ENCODE measurements at places on chromosomes 3 and 15. TPM values are rescaled to one million over a fixed set of nuclear protein-coding genes. Genes with fewer than 3 reads are reported as not detected.
A peak's percentile ranks its signal among the peaks of the same experiment; 100 is the strongest.

DNA sequence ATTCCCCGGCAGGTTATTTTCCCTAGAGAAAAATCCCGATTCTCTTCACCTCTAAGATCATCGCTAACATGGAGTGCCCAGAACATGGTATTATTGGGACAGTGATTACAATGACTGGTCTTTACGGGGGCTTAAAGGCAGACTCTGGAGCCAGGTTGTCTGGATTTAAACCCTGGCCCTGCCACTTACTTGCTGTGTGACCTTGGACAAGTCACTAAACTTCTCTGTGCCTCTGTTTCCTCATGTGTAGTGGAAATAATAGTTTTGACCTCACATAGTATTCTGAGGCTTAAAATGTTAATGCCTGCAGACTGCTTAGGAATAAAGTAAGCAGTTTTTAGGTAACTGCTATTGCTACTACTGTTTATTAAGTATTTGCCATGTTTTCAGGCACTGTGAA, 4.4 kb downstream of the PLA2G4D start:
- no peak for DNase-seq

DNA sequence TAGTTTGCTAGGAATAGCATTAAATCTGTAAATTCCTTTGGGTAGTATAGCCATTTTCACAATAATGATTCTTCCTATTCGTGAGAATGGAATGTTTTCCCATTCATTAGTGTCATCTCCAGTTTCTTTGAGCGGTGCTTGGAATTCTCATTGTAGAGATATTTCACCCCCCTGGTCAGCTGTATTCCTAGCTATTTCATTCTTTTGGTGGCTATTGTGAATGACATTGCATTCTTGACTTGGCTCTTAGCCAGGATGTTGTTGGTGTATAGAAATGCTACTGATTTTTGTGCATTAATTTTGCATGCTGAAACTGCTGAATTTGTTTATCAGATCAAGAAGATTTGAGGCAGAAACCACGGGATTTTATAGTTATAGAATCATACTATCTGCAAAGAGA, 690.5 kb upstream of the ALCAM start:
- DNase-seq, result no peak

GRCh38 chr15:54605043-54605442, 591.7 kb downstream of the RSL24D1 start:
- DNase-seq, result no peak

DNA sequence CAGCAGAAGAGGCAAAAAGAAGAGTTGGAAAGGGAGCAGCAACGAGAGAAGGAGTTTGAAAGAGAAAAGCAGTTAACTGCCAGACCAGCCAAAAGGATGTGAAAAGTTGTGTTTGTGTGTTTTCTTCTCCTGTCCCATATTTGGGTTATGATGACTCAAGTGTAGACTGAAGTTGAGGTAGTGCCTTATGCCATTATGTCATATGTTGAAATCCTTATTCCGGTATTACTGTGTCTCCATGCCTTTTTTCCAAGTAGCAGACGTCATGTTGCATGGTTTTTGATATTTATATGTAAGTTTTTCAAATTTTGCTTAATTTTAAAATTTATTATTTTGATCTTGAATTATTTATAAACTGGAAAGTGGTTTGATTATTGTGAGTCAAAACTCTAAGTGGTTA, 19.2 kb downstream of the BLOC1S6 start:
- DNase-seq, result no peak

- DNase-seq, result no peak
Measured at GRCh38 chr15:77295446-77295845, 124.5 kb downstream of the PEAK1 start.

DNA sequence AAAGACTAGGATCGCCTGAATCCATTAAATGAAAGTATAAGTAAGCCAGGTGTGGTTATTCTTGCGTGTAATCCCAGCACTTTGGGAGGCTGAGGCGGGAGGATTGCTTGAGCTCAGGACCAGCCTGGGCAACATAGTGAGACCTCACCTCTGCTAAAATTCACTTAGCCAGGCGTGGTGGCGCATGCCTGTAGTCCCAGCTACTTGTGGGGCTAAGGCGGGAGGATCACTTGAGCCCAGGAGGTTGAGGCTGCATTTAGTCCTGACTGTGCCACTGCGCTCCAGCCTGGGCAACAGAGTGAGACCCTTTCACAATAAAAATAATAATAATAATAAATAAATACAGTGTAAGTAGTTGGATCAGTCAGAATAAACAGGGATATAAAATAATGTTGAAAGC, 25.5 kb upstream of the HYKK start:
- no peak for DNase-seq

- no peak for DNase-seq
Measured at GRCh38 chr15:76432604-76433003, 96.0 kb downstream of the ISL2 start.

DNA sequence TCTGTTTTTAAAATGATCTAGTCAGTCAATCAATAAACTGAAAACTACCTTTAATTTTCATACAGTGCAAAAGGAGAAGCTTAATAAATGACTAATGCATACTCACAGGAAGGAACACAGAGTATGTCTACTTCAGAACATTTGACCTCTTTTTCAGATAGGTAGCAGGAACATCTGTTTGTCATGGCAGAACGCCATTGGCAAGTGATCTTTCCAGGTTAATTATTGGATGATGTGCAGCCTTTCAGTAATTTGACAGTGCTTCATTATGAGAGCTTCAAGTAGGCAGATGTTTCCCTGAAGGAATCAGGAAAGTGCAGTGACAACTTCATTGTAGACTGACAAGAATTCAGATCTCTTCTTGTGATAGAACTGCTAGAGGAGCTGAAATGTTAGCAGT, 325.0 kb downstream of the OTOL1 start:
- DNase-seq, result no peak

GRCh38 chr15:50945725-50946124, 37.2 kb downstream of the AP4E1 start:
- no peak for DNase-seq

DNA sequence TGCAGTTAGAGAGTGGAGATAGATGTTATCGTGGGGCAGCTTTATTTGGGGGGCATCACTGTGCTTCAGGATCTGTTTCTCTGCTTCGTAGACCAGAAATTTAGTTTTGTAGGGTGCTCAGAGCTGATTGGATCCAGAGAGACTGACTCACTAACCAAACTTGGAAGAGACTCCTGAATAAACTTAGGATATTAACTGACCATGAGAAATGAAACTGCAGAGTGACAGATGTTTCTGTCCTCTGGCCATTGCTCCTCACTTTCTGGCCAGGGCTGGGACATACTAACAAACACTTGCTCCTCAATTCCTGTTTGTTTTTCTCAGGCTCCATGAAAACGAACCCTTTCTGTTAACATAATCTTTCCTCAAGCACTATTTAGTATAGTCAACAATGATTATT, 4.3 kb downstream of the ZNF592 start:
- DNase-seq, result no peak

DNA sequence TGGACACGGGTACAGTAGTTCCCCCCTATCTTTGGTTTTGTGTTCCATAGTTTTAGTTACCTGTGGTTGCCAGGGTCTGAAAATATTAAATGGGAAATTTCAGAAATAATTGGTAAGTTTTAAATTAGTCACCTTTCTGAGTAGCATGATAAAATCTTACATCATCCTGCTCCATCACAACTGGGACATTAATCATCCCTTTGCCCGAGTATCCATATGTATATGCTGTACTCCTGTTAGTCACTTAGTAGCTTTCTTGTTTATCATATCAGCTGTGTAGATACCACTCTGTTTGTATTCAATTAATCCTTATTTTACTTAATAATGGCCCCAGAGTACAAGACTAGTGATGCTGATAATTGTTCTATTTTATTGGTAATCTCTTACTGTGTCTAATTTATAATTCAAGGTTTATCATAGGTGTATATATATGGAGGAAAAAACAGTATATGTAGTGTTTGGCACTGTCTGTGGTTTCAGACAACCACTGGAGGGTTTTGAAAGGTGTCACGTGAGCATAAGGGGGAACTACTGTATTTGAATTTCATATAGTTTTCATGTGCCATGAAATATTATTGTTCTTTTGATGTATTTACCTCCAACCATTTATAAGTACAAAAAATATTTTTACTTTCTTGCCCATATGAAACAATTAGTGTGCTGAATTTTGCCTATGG, 41.4 kb downstream of the CTDSPL2 start:
- peak; percentile 67 for DNase-seq

DNA sequence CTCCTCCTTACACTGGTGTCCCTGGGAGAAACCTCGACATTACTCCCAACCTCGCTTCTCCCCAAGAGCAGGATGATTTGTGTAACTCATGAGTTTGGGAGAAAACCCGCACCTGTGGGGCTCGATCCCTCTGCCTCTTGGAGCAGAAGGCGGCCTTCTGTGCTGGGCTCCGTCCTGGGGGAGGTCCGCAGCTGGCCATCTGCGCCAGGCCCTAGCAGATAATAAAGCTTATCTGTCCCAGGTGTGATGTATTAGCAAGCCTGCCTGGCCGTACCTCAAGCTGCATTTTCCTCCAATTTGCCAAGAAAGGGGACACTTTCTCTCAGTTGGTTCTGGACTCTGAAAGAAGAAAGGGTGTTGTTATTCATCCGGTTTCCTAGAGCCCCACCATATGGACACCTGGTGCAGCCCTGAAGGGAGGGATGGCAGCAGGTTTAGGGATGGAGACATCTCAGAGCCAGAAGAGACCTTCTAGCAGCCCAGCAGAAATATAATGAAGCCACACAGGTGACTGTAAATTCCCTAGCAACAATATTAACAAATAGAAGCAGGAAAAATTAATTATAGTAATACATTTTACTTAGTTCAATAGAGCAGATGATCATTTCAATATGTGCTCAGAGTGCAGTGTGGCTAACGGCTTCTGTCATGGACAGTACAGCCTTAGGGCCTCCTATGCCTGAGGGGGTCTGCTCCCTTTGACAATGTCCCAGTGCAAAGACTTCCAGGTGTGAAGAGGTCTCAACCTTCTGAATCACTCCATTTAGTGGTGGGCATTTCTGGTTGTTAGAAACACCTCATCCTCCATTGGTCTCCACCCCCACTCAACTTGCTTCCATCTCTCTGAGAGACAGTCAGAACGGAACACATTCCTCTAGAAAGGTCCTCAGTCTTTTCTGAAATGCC, 94.8 kb downstream of the CPN2 start:
- no peak for DNase-seq

DNA sequence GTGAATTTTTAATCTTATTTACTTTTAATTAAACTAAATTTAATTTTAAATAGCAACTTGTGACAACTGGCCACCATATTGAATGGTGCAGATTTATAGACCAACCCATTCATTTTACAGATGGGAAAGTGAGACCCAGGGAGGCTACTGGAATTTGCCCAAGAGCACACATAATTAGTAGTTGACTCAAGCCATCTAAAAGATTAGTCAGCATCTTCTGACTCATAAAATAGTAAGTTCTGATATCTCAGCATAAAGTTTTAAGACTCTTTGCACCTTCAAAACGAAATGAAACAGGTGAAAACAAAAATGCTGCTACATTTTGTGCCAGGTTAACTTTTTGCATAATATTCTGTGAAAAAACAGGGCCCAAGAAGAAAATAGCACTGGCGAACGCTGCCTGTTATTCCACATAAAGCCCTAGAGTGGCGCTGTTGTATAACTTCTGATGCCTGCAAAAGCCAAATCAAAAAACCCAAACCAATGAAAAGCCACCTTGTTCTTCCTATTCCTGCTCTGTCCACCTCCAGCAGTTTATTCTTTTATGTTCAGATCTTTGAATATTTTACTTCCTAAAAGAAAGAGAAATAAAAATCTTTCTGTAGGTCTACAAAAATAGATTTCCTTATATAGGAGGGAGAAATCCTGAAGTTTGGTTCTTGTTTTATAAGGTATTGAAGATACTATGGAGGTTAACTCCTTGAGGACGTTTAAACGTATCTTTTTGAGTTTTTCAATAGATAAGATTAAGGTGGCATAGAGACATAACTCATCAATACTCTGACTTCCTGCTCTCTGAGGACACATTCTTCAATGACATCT, 62.8 kb downstream of the OTOL1 start:
- peak; percentile 46 for DNase-seq

- no peak for DNase-seq
Measured at GRCh38 chr3:10432156-10432845, 73.1 kb downstream of the ATP2B2 start.

DNA sequence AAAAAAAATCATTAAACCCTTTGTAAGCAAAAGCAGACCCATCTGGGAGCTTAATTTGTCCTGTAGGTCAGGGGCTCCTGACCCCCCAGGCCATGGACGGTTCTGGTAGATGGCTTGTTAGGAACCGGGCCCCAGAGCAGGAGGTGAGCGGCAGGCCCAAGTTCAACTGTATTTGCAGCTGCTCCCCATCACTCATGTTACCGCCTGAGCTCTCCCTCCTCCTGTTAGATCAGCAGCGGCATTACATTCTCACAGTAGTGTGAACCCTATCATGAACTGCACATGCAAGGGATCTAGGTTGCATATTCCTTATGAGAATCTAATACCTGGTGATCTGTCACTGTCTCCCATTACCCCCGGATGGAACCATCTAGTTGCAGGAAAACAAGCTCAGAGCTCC, 60.7 kb downstream of the FSIP1 start:
- DNase-seq, result no peak

DNA sequence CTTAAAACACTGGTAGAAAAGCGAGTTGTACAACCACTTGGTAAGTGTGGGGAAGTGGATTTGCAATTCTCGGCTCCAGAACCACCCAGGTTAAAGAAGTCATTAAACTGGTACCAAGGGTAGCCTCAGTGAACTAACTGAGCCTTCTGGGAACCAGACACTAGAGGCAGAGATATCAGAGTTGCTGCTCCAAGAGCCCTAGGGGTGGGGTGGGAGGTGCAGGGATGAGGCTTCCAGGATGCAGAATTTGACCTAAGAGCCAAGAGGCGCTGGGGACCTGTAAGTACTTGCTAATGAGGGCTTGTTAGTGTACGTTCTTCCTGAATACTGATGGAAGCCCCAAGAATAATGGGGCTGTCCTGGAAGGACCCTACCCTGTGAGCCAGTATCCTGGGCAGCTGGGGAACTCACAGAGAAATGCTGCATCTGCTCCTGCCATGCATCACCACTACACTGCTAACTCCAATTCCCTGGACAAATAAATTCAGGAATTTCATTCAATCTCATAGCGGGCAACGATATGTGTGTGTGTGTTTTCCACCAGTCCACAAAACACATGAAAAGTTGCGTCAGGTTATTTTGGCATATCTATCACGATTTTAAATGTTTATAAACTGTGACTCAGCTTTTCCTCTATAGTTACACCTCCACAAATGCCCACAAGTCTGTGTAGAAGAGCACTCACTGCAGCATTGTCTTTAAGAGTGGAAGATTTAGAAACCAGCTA, 23.8 kb downstream of the STIMATE start:
- no peak for DNase-seq

DNA sequence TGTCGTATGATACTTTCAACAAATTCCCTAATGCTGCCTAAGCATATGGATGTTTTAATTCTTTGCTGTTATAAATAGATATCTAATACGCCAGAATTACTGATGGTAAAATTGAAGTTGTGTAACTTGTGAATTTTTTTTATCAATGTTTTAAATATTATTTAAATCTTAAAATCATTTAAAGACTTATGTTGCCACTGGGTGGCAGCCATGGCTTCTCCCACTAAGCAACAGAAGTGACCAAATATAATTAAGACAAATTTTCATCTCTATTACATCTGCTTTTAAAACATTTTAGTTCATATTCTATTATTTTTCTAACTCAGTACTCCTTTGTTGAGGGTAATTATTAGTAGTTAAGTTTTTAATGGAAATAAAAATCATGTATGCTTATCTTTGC, 8.1 kb upstream of the IL20RB start:
- DNase-seq, result no peak

RAB7A gene
- total RNA-seq, result 386 TPM

TGM5 gene
- not detected for total RNA-seq

THSD4 gene
- total RNA-seq, result 65.4 TPM

PLA2G4F gene
- total RNA-seq, result not detected

FMN1 gene
- total RNA-seq, result 3.9 TPM

CNTN6 gene
- not detected for total RNA-seq

GP5 gene
- total RNA-seq, result 0.05 TPM

COL6A6 gene
- total RNA-seq, result not detected

Measured in Panc1 (cell line).